Transverse colon (tissue), 4 donors: ENCODE measurements at places on chromosomes 12 and 14.

- DNase-seq, result no peak
Measured at GRCh38 chr12:122457627-122458026, 35.2 kb upstream of the CLIP1 start.

DNA sequence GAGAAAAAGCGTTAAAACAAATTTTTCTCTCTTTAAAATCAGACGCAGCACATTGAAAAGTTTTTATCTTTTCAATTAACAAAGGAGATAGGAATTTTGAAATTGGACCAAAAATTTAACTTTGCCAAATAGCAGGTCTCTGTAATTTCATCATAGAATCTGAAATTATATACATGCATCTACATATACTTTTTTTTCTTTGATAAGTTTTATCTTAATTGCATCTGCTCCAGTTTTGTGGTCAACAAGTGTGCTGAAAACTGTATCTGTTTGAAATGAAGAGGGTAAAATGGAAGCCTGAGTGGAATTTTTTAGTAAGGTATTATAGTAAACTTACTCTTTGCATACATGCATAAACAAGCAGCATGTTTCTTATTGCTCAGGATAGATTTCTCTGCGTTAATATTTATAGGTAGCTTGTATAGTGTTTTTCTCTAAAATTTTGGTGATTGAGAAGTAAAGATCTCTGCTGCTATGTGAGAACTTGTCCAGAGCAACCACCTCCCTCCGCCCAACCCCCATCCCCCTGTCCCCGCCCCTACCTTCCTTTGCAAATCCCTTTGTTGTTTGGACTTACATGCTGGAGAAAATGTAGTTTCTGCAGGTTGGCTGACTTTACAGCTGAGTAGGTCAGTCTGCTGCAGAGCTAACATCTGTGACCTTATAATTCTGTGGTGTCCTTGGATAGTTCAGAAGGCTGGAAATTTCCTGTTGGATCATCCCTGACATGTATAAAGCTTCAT lies 64.6 kb downstream of the VRK1 start:
- no peak for DNase-seq

DNA sequence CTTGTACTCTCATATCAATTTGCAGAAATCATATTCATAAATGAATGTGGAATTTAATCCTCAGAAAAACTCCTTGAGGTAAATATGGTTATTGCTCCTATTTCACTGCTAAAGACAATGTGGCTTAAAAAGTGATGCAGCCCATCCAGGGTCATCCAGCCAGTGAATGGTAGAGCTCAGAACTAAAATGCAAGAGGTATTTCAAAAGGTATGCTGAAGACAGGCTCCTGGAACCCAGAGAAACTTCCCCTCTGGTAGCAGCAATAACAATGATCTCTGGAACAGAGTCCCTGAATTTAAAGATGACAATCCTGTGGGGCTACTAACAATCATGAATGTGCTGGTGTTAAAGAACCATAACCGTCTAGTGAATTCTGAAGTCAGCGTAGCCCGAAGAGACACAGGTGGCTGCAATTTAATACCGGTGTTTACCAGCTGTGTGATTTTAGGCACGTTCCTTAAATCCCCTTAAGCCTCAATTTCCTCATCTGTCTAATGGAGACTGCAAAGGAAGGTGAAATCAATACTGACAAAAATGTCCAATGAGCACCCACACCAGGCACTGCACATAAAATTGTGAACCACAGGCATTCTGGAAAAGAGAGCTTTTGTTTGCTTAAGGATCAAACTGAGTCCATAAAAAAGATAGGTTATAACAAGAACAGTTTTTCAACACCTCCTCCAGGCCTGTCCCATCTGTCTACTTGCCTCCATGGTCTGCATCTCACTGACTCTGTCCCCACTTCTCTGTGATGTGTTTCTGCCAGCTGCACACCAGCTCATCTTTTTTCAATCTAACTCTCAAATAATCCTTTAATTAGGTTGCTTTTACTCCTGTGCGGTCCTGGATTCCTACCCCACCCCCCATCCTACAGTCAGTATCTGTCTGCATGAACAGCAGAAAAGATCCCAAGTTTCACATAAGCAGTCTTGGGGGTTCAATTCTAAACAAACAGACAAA lies 10.5 kb downstream of the TM7SF3 start:
- no peak for DNase-seq

GRCh38 chr14:105250986-105251385 lies 2.7 kb downstream of the BTBD6 start:
- DNase-seq, result no peak

- no peak for DNase-seq
Measured at GRCh38 chr12:50580436-50580835, 75.7 kb downstream of the DIP2B start.

DNA sequence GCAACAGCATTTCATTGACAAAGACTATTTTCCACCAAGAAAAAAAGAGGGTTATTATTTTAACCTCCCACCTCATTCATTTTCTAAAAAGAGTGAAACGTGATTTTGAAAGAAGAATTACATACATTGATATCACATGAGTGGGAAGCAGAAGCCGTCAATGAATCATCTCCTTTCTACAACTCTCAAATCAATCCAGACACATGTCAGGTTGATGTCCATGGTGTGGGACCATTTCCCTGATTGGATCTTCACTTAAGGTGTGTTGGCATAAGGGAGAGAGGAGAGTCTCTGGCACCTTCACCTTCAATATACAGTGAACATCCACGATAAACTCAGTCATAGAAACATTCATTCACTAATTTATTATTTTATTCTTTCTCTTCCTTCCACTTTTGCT lies 1095.1 kb downstream of the BCL11B start:
- no peak for DNase-seq

- DNase-seq, result no peak
Measured at GRCh38 chr12:24534622-24535021, 414.3 kb downstream of the BCAT1 start.

DNA sequence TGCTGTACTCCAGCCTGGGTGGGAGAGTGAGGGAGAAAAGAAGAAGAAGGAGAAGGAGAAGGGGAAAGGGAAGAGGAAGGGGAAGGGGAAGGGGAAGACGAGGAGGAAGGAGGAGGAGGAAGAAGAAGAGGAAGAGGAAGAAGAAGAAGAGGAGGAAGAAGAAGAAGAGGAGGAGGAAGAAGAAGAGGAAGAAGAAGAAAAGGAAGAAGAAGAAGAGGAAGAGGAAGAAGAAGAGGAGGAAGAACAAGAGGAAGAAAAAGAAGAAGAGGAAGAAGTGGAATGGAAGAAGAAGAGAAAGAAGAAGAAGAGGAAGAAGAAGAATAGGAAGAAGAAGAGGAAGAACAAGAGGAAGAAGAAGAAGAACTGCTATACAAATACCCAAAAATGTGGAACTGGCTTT lies 507.4 kb upstream of the TMPO start:
- DNase-seq, result no peak

DNA sequence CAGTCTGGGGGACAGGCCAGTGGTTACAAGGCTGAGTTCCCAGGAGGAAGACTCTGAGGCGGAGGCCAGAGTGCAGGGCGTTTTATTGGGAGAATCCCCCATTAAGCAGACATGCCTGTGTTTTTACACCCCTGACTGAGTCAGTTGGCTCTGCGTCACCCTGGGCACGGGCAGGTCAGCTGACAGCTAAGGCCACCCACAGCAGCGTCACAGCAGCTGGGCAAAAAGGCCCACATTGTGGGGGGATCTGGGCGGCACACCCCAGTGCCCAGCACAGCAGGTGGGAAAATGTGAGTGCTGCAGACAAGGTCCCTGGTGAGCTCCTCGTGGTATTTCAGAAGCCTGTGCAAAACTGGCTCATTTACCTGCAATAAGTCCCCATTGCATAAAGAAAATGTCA lies 184.7 kb downstream of the AACS start:
- DNase-seq, result no peak

- no peak for DNase-seq
Measured at GRCh38 chr12:97461553-97461952, 1.1 kb upstream of the RMST start.

DNA sequence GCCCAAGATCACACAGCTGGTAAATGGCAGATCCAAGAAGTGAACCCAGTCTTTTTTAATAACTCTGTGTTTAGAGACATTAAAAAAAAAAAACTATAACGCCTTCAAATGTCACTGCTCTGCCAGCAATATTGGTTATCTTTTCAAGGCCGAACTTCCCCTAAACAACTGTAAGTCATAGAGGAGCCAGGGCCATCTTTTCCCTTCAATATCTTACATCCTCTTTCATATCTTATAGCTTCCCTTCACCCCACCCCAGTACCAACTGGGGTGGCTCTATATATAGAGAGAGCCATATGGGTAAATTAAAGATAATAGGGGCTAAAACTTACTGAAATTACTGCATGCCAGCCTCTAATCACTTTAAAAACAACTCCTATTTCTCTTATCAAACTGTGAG lies 100.2 kb downstream of the STAB2 start:
- no peak for DNase-seq

GRCh38 chr12:12720672-12721161 lies 3.5 kb downstream of the CDKN1B start:
- no peak for DNase-seq

- DNase-seq, result no peak
Measured at GRCh38 chr14:70052990-70053389, 135.8 kb downstream of the SLC8A3 start.

GRCh38 chr14:77104393-77104792 lies 6.3 kb downstream of the CIPC start:
- no peak for DNase-seq

GRCh38 chr12:118680356-118680963 lies 300.9 kb upstream of the SRRM4 start:
- DNase-seq, result peak; percentile 50

DNA sequence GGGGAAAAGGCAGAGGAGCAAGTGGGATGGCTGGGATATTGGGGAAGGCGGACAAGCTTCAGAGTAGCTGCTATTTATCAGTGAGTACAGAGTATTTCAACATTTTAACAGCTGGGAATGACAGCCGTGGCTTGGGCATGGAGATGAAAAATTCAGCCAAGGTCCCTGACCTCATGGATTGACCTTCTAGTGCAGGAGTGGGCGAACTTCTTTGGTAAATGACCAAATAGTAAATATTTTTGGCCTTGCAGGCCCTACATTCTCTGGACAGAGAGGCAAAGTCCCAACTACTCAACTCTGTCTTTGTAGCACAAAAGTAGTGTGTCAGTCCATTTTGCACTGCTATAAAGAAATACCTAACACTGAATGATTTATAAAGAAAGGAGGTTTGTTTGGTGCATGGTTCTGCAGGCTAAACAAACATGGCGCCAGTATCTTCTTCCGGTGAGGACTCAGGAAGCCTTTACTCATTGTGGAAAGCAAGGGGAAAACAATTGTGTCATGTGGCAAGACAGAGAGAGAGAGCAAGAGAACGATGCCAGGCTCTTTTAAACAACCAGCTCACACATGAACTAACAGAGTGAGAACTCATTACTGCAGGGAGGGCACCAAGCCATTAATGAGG lies 33.6 kb downstream of the TMEM233 start:
- no peak for DNase-seq

DNA sequence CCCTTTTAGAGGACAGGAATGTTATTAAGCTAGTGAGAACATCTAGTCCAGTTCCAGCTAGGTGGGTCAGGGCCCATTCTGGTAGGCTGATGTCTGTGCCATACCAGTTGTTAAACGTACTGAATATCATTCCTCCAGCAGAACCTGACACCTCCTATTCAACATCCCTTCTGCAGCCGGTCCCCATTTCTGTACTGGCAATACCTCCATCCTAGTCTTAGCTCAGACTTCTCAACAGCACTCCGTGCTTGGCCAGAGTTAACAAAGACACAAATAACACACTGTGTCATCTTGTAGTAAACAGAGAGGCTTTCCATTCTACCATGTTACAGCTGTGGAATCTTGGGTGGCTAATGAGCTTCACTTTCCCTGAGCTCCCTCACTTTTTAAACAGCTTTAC lies 94.3 kb upstream of the PDE3A start:
- no peak for DNase-seq

GRCh38 chr14:80850197-80850814 lies 91.2 kb downstream of the CEP128 start:
- DNase-seq, result no peak

- no peak for DNase-seq
Measured at GRCh38 chr12:120055231-120056000, 61.1 kb downstream of the RAB35 start.

DNA sequence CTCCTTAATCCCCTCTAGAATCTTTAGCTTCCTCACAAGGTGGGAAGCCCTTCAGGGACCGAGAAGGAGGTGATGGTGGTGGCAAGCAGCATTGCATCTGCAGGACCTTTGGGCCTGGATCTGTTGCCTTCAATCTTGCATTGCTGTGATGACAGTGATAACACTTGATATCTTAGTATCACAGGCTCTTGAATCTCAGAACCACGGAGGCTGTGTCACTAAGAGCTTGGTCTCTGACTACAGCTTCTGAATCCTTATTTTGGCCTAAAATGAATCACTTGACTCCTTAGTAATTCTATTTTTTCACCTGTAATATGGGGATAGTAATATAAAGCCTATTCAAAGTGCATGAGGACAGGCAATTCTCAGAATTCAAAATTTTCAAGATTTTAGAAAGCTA lies 8.9 kb upstream of the AMN1 start:
- no peak for DNase-seq

DNA sequence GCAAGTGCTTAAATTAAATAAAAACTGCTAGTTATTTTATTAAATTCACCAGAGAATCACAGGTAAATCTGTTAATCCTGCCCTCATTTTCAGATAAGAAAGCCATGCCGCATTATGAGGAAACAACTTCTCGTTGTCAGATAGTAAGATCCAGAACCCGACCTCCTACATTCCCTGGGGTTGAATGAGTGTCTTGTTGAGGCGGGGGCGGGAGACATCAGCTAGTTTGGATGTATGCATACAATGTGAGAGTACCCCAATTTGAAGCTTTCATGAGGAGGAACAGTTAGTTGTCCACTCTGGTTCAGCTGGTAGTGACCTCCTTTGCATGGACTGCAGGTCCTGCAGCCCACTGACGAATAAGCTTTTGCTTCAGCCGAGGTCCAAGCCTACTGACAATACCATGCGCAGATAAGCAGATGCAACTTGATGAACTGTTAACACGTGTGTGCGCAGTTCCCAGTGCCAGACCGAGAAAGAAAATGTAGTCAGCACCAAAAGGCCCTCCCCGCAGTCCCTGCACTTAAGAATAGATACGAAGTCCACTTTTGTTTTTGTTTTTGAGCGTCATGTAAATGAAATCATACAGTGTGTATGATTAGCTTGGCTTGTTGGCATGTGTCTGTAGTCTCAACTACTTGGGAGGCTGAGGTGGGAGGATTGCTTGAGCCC lies 34.9 kb downstream of the EVL start:
- DNase-seq, result no peak

- no peak for DNase-seq
Measured at GRCh38 chr14:105878125-105878524, 351.7 kb downstream of the TMEM121 start.

DNA sequence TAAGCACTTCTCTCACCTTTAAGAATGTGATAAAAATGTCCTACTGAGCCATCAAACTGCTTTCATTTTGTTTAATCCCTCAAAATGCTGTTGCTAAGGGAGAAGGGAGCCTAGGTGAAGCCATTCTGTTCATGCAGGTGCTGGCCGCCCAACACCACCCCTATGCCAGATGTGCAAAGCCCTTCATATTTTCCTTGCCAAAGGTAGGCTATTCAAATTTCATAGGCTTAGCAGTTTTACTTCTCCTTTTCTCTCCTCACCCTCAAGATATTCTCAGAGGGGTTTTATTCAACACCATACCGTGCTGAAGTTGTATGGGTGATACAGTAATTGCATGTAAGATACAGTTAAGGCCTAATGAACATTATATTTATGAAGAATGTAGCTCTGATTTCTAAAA lies 461.7 kb downstream of the GXYLT1 start:
- DNase-seq, result no peak
